NCI-H226 (cell line): ENCODE measurements at places on chromosomes 4 and X.

- no peak for DNase-seq
Measured at GRCh38 chr4:98564852-98565251, 93.6 kb downstream of the TSPAN5 start.

- no peak for DNase-seq
Measured at GRCh38 chr4:33149658-33150524, 2429.7 kb downstream of the PCDH7 start.

- no peak for DNase-seq
Measured at GRCh38 chrX:52870046-52870445, 2.2 kb upstream of the XAGE3 start.

DNA sequence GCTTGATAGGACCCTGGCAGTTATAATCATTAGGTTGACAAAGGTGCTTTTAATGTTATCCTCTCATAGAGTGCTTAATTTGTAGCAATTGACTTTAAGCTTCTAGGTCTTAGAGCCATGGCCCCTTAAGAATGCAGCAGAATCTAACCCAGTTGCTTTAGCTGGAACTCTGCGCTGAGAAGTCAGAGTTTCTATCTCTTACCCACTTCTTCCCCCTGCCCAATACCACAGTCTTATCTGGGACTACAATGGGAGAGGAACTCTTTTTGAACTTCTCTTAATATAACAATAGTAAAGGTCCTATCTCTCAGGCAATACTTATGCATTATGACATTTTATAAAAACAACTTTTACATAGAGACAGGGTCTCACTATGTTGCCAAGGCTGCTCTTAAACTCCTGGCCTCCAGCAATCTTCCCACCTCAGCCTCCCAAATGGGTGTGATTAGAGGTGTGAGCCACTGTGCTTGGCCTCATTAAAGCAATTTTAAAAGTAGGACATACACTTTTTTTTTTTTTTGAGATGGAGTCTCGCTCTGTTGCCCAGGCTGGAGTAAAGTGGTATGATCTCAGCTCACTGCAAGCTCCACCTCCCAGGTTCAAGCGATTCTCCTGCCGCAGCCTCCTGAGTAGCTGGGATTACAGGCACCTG is 1.8 kb downstream of the TLR10 start:
- no peak for DNase-seq

- DNase-seq = no peak
Measured at GRCh38 chr4:16663307-16663706, 235.1 kb downstream of the LDB2 start.

- peak; percentile 78 for DNase-seq
Measured at GRCh38 chr4:54085284-54085683, 14.7 kb upstream of the GSX2 start.

- DNase-seq = no peak
Measured at GRCh38 chr4:15729910-15730533, 27.2 kb downstream of the BST1 start.

DNA sequence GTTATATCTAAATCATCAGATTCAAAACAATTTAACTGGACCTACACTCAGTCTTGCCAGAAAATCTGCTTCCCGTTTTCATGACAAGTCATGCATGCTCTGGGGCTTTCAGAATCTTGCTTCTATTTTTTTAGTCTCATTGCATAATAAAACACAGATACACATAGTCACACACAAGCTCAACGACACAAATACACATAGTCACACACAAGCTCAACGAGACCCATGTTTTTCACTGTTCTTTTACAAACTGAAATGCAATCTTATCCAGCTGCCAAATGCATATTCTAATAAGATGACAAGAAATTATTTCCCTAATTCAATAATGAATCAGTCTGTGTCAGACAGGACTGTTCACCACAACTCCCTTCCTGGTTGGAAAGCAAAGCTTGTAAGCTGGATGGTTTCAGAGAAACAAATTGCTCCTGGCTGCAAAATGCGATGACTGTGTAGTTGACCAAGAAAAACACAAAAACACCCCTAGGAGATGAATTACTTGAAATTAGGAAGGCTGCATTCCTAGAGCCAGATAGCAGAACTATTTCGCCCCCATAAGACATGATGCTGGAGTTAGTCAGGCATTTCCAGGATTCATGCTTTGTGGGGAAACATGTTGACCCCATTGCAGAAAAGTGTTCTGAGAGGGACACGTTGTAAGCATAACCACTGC is 208.7 kb downstream of the CHIC2 start:
- DNase-seq = peak; percentile 51

- DNase-seq = no peak
Measured at GRCh38 chr4:138255917-138256597, 13.9 kb upstream of the SLC7A11 start.

GRCh38 chr4:26233350-26233749 is 87.5 kb upstream of the RBPJ start:
- no peak for DNase-seq

- DNase-seq = no peak
Measured at GRCh38 chrX:9903146-9903545, 64.0 kb upstream of the CLDN34 start.

GRCh38 chr4:59179372-59179771 is 2020.8 kb upstream of the ADGRL3 start:
- no peak for DNase-seq

GRCh38 chr4:105059337-105059736 is 87.3 kb upstream of the TET2 start:
- no peak for DNase-seq

- no peak for DNase-seq
Measured at GRCh38 chr4:83850435-83850834, 314.5 kb downstream of the GPAT3 start.

DNA sequence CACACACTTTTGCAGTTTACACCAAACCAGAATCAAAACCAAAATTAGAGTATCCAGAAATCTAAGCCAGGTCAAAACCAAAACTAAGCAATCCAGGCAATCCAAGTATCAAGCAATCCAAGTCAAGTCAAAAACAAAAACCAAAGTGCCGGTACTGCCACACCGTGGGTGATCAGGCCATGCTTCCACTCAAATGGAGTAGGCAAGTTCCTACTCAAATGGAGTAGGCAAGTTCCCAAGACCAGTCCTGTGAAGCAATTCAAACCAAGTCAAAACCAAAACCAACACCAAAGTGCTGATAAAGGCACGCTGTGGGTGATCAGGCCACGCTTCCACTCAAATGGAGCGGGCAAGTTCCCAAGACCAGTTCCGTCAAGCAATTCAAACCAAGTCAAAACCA is 31.3 kb downstream of the MID1 start:
- DNase-seq = no peak

GRCh38 chrX:77925764-77926163 is 15.3 kb downstream of the ATP7A start:
- DNase-seq = no peak

- DNase-seq = no peak
Measured at GRCh38 chrX:115311139-115311538, 21.6 kb downstream of the LUZP4 start.

GRCh38 chr4:123412700-123413512 is 16.3 kb downstream of the SPRY1 start:
- no peak for DNase-seq

GRCh38 chr4:67912080-67912479 is 28.3 kb upstream of the TMPRSS11D start:
- DNase-seq = no peak

GRCh38 chr4:52701207-52701606 is 42.1 kb upstream of the USP46 start:
- DNase-seq = no peak

- peak; percentile 85 for DNase-seq
Measured at GRCh38 chr4:99723612-99724011, 66.0 kb upstream of the C4orf54 start.

- DNase-seq = no peak
Measured at GRCh38 chrX:129478516-129478915, 44.8 kb downstream of the SMARCA1 start.

DNA sequence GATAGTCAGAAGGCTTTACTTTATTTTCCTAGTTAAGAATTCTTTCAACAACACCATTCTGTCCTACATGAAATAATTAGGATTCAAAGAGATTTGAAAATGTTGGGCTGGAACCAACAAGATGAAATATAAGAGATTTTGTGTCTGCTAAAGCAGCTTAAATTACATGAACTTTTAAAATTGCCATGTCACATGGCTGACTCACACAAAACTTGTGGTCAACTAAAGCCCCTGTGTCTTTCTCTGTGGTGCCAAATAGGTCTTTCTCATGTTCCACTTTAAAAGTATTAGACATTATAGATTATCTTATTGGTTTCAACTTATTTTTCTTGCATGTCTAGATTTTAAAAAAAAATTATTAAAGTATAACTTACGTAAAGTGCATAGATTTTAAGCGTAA is 60.8 kb upstream of the FHL1 start:
- no peak for DNase-seq

DNA sequence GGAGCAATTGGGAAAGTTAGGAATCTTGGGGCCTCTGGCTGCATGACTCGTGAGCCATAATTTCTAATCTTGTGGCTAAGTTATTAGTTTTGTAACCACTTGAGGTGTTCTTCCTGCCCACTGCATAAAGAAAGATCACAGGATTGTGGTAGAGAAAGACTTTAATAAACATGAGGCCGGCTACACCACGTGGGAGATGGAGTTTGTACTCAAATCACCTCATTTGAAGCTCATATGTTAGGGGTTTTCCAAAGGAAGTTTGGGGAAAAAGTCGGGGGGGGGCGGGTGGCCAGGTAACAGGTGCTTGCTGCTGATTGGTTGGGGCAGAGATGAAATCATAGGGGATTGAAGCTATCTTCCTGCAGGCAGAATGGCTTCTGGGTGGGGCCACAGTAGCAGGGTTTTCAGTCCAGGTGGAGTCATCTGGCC is 287.8 kb downstream of the ZNF674 start:
- peak; percentile 19 for DNase-seq

GRCh38 chrX:38271154-38271716 is 50.6 kb upstream of the SRPX start:
- no peak for DNase-seq

DNA sequence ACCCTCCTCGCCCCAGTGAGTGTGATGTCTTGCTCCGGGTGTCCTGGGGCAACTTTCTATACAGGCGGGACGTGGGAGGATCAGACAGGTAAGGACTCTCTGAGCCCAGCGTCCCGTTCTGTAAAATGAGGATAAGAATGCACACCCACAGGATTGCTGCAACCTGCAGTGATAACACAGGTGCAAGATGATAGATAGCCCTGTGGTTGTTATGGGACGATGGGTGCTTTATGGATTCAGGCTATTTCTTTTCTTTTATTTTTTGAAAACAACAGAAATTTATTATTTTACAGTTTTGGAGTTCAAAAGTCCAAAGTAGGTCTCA is 28.6 kb downstream of the BEX3 start:
- no peak for DNase-seq

GRCh38 chr4:170672381-170672965 is 582.7 kb upstream of the AADAT start:
- no peak for DNase-seq

DNA sequence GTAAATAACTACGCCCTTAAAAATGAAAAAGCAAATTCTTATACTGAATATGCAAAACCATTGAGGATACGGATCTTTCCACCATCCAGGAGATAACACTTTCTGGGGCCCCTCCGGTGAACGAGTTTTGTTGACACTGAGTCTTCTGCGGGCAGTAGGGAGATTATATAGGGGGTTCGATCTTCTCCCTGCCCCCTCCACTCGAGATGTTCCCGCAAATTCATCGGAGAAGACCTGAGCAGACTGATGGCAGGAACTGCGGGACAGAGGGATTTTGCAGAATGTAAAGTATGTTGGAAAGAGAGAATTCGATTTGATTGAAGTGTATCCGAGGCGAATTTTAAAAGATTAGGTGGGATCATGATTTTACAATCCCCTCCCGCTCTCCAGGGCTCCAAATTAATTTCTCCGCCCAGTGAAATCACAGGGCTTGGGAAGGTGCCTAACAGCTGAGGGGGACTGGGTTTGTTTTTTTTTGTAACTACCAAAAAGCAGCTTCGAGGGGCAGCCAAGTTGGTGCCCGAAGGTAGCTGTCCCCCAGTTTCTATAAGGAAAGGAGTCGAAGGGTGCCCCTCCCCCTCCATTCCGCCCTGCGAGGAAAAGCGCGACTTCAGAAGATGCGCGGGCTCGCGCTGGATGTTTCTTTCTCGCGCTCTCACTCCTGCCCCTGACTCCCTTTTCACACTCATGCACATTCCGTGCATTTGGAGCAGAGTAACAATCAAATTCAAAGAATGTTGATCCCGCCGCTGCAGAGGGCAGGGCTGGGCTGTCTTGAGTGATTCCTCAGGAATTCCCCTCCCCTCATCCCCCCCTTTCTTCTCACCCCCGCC is 1.2 kb downstream of the TMEM255A start:
- DNase-seq = peak; percentile 39

DNA sequence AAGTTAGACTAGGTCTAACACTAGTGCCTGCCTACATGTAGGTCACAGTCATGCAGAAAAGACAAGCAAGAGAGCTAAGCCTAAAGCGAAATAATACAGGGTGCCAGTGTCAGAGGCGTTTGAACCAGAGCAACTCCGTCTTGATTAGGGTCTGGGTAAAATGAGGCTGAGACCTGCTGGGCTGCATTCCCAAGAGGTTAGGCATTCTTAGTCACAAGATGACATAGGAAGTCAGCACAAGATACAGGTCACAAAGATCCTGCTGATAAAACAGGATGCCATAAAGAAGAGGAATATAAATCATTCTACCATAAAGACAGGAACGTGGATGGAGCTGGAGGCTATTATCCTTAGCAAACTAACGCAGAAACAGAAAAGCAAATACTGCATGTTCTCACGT is 120.9 kb downstream of the BEND2 start:
- DNase-seq = no peak

DNA sequence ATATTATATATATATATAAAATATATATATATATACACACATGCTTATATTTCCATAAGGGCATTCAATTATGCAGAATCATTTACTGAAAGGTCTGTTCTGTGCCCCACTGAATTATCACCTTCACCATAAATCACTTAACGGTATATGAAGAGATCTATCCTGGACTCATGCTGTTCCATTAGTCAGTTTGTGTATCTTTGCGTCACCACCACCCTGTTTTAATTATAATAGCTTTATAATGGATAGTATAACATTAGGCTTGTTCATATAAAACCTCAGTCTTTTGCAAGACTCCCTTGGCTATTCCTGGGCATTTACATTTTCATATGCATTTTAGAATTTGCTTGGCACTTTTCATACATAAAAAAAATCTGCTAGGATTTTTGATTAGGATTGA is 19.1 kb downstream of the WDR17 start:
- DNase-seq = no peak

DNA sequence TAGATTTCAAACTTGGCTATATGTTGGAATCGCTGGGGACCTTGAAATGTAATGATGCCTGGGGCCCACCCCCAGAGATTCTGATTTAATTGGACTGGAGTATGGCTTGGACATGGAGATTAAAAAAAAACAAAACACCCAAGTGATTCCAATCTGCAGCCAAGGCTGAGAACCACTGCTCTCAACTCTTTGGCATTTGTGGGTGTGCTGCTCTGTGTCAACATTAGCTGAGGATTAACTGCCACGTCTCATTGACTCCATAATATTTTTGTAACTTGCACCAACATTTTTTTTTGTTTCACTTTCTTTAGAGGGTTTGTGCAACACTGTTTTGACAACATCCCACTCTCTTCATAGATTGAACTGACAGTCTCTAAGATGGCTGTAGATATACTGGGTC is 41.1 kb upstream of the PDK3 start:
- DNase-seq = no peak
